ENCODE measurements at places on chromosomes 5 and 9. TPM values are rescaled to one million over a fixed set of nuclear protein-coding genes. Genes with fewer than 3 reads are reported as not detected.

- DNase-seq = peak; percentile 17
These were observed 424.3 kb downstream of the SEMA5A start for GRCh38 chr5:9121597-9121996.

- DNase-seq = no peak
These were observed 239.1 kb upstream of the NMUR2 start for GRCh38 chr5:152644029-152644728.

GRCh38 chr5:1975898-1976765 is 93.4 kb upstream of the IRX4 start:
- DNase-seq = no peak

- peak; percentile 61 for DNase-seq
These were observed 69.3 kb downstream of the HSD17B3 start for GRCh38 chr9:96232539-96233241.

- DNase-seq = no peak
These were observed 20.5 kb downstream of the KIAA1958 start for GRCh38 chr9:112507001-112507680.

DNA sequence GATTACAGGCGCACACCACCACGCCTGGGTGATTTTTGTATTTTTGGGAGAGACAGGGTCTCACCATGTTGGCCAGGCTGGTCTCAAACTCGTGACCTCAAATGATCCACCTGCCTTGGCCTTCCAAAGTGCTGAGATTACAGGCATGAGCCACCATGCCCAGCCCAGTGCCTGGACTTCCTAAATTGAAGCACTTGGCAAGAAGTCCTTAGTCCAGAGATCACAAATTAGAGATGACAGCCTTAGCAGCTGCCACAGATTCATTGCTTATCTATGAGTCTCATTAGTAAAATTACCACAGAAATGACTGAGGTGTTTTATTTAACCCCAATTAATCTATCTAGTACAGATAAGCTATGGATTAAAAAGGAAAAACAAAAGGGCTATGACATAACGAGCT is 19.2 kb downstream of the EFCAB9 start:
- DNase-seq = no peak

DNA sequence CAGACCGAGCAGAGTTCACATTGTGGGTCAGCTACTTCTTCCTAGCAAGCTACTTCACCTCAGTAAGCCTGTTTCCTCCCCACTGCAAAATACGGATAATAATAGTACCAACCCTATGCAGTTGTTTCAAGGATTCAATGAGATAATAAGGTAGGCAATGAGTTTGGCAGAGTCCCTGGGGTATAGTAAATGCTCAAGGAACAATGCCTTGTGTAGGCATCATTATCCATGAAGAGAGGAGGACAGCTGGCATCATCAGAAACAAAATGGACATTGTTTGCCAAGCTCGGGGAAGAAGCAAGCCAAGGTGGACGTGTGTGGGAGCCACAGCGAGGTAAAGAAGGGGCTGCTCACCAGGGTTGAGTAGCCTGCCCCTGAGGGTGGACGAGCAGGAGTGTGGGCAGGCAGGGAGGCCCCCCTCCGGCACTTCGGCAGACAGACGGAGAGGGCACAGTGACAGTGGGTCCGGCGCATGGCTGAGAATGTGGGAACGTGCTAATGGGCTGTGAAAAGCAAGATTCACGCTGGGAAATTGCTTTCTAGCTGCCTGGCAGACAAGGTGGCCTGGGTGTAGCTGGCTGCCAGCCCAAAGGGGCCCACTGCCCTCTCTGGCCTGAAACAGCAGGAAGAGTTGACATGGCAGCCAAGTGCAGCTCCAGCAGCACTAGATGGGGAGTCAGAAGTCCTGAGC is 10.1 kb downstream of the CAMK2A start:
- DNase-seq = no peak

HK3 gene
- 4.0 TPM for total RNA-seq

TMEM174 gene
- not detected for total RNA-seq

- no peak for DNase-seq
These were observed 74.7 kb downstream of the S1PR3 start for GRCh38 chr9:89065921-89066320.

TEX48 gene
- not detected for total RNA-seq

OLFML2A gene
- total RNA-seq = 12.7 TPM

GRCh38 chr5:180817893-180818674 is 15.5 kb upstream of the MGAT1 start:
- DNase-seq = no peak

- DNase-seq = no peak
These were observed 978 bp upstream of the ADCY2 start for GRCh38 chr5:7394889-7395431.

- no peak for DNase-seq
These were observed 96.0 kb downstream of the AK8 start for GRCh38 chr9:132782037-132782436.

- no peak for DNase-seq
These were observed 3.2 kb downstream of the TOR4A start for GRCh38 chr9:137280474-137281344.

PTPN3 gene
- 16.2 TPM for total RNA-seq

GRCh38 chr5:122561209-122561608 is 213.7 kb upstream of the SNX2 start:
- no peak for DNase-seq

PLAC8L1 gene
- total RNA-seq = not detected

SHISAL2B gene
- not detected for total RNA-seq

DNA sequence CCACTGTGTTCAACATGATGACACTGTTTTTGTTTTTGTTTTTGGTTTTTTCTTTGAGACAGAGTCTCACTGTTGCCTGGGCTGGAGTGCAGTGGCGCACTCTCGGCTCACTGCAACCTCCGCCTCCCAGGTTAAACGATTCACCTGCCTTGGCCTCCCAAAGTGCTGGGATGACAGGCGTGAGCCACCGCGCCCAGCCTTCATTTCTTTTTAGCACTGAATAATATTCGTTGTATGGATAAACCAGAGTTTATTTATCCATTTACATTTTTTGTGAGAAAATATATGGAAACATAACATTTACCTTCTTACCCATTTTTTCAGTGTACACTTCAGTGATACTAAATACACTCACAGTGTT is 4.2 kb downstream of the CARD19 start:
- no peak for DNase-seq

LVRN gene
- 0.43 TPM for total RNA-seq

DNA sequence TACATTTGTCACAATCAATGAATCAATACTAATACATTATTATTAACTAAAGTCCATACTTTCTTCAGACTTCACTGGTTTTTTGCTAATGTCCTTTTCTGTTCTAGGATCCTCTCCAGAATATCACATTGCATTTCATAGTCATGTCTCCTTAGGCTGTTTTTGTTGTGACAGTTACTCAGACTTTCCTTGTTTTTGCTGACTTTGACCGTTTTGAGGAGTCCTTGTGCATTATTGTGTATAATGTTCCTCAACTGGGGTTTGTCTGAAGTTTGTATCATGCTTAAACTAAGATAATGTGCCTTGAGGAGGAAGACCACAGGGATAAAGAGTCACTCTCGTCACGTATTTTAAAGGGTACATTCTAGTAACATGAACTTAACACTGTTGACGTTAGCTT is 376.9 kb downstream of the NTRK2 start:
- DNase-seq = no peak

GRCh38 chr9:2066312-2067273 is 51.4 kb downstream of the SMARCA2 start:
- no peak for DNase-seq

DNA sequence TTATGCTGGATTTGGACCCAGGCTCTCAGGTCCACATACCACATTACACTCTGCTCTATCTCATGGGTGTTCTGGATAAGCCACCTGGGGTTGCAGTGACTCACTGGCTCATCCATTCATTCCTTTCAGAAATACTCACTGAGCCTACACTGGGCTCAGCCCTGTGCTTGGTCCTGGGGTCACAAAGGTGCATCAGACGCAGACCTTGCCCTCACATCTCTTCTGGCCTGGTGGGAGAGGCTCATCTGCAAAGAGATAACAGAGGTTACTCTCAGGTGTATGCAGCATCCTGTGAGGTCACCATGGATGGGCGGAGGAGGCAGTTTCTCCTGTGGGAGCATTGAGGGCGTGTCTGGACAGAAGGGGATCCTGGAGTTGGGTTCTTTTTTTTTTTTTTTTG is 12.1 kb downstream of the CDHR2 start:
- DNase-seq = no peak

DNA sequence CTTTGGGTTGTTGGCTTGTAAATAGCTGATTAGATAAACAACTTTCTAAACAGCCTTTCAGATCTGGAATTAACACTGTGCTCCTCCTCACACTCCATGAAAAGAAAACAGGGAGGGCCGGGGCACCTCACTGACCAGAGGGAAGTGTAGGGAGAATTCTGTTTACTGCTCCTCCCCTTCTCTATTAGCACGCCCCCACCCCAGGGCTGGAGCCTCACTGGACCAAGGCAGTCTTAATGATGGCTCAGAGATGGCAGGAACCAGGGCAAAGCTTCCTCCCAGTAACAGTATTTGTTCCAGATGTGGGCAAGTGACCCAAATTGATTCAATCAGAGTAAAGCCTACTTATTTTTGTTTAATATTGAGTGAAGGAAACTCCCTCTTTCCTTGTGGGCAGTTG is 256.6 kb downstream of the MSX2 start:
- DNase-seq = no peak

GRCh38 chr9:115210699-115211098 is 92.7 kb upstream of the TNC start:
- no peak for DNase-seq

PCA3 gene
- total RNA-seq = not detected

DNA sequence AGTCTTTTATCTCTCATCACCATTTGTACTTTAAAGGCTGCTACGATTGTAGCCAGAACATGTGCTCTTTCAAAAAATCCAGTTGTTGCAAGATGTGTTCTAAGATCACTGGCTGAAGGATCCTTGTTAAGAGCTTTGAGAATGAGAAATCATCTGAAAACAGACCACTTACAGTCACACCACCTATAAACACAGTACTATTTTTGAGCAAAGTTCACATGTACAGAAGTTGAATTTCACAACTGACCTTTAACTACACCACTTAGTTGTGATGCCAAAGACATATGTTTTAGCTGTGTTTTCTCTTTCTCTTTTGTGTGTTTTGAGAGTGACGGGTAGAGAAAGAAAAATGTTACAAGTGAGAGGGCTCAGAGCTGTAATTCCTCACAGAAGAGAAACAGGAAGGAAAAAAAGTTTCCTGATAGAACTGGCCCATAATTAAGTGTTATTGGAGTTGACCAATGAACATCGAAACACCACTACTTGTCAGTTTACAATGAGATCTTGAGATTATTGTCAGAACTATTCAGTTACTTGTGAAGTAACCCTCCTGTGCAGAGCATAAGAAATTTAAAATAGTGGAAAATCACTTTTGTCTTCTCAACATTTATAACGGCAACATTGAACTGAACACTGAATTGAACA is 245.4 kb downstream of the MLLT3 start:
- no peak for DNase-seq

SLC2A6 gene
- 18.4 TPM for total RNA-seq

DPH7 gene
- total RNA-seq = 33.9 TPM

PCDHGB5 gene
- total RNA-seq = 12.4 TPM

GRCh38 chr5:68418201-68418600 is 202.6 kb downstream of the PIK3R1 start:
- DNase-seq = no peak

DNA sequence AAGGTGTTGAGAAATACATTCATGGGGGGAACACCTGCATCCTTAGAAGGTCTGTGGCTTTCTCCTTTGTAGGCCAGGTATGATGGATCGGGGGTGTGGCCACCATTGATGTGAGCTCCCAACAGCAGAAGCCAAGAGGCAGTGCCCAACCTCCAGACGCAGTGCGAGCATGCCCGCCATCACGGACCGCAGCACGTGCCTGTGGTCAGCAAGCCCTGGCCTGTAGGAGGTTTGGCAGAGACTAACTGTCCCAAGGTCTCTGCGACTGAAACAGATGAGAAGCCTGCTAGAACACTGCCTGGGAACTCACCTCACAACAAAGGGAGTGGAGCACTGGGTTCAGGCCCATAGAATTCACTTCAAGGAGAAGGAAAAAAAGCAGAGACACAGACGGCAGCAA is 31.9 kb upstream of the ZNF354A start:
- DNase-seq = no peak

SLC36A3 gene
- not detected for total RNA-seq

DNA sequence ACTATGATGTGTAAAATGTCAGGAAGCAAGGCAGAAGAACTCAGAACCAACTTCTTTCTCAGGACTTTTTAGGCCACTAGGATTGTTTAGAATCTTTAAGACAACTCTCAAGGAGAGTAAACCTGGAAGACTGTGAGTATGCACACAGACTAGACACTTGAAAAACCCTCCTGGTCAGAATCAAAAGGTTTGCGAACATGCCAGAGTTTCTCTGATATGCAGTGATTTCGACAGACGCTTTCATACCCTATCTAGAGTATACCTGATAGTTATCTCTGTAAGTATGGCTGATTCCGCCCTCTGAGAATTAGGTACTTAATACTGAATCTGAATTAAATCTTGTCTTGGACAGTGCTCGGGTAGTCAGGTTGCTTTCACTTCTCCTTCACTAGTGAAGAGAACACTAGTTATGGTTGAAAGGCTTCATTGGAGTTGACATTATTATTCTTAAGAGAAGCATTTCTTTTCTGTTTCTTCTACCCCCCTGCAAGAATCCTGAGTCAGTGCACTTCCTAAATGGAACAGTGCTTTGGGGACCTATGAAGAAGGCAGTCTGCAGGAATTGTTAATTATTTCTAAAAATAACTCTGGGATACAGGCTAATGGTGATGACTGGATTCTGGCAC is 158.1 kb downstream of the HACD4 start:
- no peak for DNase-seq

- DNase-seq = no peak
These were observed 138.8 kb upstream of the POC5 start for GRCh38 chr5:75856056-75856455.

TRPM6 gene
- 0.29 TPM for total RNA-seq

RASEF gene
- total RNA-seq = 30.3 TPM

- DNase-seq = no peak
These were observed 36.7 kb downstream of the HK3 start for GRCh38 chr5:176862330-176862995.

ANKRD18B gene
- 2.1 TPM for total RNA-seq

HRCT1 gene
- total RNA-seq = 2.0 TPM

LCN1 gene
- not detected for total RNA-seq

GRCh38 chr5:171506951-171507350 is 87.5 kb downstream of the FGF18 start:
- no peak for DNase-seq

RMI1 gene
- total RNA-seq = 7.5 TPM
